ENCODE measurements at places on chromosomes 16 and 17. TPM values are rescaled to one million over a fixed set of nuclear protein-coding genes. Genes with fewer than 3 reads are reported as not detected.

GRCh38 chr16:55017321-55017720, 86.7 kb downstream of the IRX5 start:
- DNase-seq: no peak

DNA sequence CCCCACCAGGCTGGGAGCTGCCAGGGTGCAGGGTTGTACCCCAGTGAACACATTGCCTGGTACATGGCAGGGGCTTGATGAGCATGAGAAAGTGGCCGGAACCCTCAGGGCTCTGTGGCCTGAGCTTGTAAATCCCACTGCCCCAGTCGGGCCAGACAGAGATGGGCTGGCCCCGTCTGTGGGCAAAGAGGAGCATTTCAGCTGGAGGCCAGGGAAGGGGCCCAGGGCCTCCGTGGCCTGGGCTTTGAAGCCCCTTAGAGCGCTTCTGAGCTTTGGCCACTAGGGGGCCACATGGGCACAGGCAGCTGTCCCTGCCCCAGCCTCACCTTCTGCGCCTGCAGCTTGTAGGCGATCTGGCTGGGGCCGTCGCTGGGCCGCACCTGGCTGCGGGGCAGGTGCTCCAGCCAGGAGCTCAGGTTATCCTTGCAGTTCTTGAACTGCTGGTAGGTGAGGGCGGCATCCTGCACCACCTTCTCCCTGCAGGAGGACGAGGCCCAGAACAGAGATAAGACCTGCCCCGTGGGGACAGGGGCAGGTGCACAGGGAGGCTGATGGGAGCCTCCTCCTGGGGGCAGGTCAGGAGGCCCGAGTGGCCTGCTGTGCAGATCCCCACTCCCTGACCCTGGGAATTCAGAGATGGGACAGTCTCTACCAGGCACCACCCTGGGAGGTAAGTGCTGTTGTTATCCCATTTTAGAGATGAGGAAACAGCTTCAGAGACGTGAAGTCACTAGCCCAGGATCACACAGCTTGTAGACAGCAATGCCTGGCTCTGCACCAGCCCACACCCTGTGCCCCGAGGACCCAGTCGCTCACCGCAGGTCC, 12.8 kb downstream of the EVPL start:
- peak; percentile 69 for DNase-seq

GRCh38 chr17:74868908-74869255, 3.9 kb downstream of the FDXR start:
- no peak for DNase-seq

GRCh38 chr17:5034651-5035050, 575 bp downstream of the SLC52A1 start:
- no peak for DNase-seq

The C16orf89 gene
- not detected for polyA plus RNA-seq

DNA sequence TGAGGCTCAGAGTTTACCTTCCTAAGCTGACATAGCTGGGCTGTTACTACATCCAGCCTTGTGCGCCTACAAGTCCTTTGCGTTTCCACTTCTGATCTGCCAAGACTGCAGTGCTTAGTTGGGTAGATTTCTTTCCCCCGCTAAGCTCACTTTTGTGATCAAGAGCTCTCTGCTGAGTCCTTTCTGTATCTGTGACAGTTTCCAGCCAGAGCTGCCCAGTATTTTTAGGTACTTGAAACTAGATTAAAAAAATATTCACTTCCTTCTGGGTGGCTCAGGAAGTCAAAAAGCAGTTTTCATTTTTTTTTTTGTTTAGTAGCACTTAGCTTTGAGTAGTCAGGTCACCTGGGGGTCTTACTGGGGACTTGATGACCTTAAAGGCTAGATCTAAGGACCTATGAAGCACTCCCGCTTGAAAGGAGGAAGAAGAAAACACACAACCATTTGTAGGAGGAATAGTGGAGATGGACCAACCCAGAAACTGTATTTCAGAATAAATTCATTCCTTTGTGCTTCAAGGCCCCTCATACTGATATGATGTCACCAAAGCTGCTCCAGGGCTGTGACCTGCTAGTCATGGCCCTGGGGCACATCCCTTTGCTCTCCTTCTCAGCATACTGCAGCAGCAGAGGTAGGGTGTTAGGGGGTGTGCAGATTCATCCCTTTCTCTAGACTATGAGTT, 75.6 kb upstream of the HNF1B start:
- DNase-seq: peak; percentile 15

The AOC3 gene
- polyA plus RNA-seq: 0.85 TPM

DNA sequence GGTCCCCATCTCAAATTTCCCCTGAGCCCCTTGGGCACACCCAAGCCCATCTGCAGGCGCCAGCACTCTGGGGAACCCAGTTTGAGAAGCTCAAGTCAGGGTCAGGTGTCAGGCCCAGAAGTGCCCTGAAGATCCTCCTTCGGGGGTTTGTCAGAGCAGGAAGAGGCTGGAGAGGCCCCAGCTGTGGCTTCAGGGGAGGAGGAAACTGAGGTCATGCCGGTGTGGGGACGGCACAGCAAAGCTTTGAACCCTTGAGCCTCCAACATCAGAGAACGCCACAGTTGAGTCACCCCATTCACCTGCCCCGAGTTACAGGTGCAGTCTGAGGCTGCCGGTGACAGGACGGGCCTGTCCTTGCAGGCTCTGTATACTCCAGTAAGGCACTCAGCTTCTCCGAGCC, 140.2 kb upstream of the CIBAR2 start:
- DNase-seq: no peak

DNA sequence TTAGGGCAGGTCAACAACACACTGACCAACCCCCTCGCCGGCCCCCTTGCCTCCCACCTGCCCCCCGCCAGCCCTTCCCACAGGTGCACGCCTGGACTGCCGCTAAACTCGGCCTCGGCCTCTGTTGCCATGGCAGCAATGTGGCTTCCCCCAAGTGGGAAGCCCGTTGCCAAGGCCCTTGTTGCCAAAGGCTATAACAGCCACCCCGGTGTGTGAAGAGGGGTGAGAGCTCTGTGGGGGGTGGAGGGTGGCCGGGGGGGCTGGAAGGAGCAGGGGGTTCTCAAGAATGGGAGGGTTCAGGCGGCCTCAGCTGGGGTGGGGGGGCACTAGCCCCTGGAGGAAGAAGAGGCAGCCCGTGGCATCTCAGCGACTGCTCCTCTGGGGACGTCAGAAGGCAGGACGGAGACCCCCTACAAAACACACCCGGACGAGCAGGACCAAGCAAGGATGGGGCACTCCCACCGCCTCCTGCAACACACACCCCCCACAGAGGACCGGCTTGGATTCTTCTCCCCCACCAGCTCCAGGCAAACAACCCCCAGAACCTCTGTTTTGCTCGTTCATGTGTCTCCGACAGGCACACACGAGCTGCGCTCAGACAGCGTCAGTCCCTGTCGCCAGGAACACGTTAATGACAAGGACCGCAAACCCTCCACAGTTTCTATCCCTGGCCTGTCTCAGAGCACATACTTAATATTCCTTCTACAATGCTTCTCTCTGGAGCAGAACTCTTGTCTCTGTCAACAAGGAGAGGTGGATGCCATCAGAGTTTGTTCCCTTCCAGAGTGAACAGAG, 55.7 kb downstream of the ABR start:
- no peak for DNase-seq

The SEPTIN1 gene
- 0.60 TPM for polyA plus RNA-seq

GRCh38 chr17:42775534-42776098, 2.4 kb downstream of the VPS25 start:
- DNase-seq: no peak

GRCh38 chr16:57807252-57807967, 5.1 kb upstream of the KIFC3 start:
- no peak for DNase-seq

The PRSS8 gene
- polyA plus RNA-seq: not detected

The HOXB9 gene
- polyA plus RNA-seq: not detected

The CORO1A gene
- 1,314 TPM for polyA plus RNA-seq

The CASKIN1 gene
- polyA plus RNA-seq: not detected

DNA sequence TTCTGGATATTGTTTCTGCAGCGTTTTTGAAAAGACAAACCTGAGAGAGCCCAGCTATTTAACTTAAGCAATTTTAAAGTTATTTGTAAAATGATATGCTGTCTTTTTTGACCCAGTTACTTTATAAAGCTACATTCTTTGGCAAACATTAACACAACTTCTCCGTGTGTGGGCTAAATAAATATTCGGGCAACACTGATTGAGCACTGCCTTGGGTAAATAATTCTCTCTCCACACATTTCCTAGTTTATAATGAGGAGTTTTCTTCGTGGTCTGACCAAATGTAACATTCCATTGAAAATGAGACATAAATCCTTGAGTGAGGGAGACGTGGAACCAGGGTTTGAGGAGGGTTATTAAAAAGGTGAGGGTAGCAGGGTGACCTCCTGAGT, 142.8 kb downstream of the WWOX start:
- no peak for DNase-seq

GRCh38 chr16:10835281-10835931, 16.8 kb upstream of the TVP23A start:
- DNase-seq: no peak

The RNF157 gene
- polyA plus RNA-seq: 0.03 TPM

- DNase-seq: no peak
Measured at GRCh38 chr16:373020-373598, 2.8 kb upstream of the MRPL28 start.

GRCh38 chr17:49987681-49988441, 7.2 kb downstream of the DLX3 start:
- no peak for DNase-seq

The AANAT gene
- not detected for polyA plus RNA-seq

The CACNG5 gene
- not detected for polyA plus RNA-seq

DNA sequence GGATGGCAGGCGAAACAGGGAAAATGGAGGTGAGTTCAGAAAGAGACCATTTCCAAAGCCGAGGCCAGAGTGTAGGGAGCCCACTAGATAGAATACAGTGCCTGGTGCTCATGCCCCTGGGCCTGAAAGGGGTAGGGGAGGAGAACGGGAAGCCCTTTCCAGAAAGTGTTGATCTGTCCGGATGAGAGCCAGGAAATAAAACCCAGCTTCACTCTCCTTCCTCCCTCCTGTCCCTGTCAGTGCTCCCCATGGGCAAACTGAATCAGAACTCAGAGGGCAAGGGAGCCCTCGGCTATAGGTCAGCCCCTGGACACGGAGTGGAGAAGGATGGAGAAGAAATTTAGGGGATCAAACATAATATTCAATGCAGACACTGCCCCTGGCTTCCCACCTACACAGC, 57.7 kb upstream of the RPL38 start:
- DNase-seq: no peak

DNA sequence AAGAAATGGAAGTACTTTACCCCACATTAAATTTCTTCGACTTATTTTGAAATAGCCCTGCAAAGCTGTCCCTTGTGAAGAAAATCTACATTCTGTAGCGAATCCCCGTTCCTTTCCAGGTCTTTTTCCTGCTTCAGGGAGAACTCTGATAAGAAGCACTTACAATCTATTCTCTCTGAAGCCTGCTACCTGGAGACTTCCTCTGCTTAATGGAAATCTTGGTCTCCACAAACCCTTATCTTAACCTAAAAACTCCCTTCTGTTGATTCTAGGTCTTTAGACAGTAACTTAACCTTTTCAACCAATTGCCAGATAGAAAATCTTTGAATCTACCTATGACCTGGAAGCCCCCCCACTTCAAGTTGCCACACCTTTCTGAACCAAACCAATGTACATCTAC, 1.6 kb upstream of the CYBC1 start:
- no peak for DNase-seq

GRCh38 chr17:35978346-35978745, 3.0 kb downstream of the CCL16 start:
- DNase-seq: no peak

- DNase-seq: no peak
Measured at GRCh38 chr16:27556471-27556870, 6.5 kb downstream of the KATNIP start.

The GPR139 gene
- polyA plus RNA-seq: not detected

DNA sequence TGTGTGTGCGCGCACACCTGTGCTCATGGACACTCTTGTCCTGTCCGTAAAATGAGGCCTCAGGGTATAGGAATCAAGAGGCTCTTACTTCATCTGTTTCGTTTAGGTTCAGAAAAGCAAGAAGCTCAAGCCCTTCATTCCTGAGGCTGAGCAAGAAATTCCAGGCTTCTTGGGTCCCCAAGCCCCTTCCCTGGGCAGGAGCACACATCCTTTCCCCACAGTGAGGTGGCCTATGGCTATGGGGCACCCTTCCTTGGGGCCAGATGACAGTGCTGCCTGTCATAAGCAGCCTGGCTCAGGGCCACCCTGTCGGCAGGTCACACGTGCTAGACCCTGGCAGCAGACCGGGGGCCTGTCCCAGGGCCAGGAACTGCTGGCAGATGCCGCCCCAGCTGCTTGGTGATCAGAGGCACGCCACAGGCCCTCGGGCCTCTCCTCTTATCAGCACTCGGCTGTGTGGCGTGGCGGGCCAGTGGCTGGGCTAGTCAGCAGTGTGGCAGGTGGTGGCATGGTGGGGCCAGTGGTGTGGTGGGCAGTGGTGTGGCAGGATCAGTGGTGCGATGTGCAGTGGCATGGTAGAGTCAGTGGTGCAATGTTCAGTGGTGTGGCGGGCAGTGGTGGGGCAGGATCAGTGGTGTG, 50.2 kb downstream of the NKD1 start:
- DNase-seq: no peak

DNA sequence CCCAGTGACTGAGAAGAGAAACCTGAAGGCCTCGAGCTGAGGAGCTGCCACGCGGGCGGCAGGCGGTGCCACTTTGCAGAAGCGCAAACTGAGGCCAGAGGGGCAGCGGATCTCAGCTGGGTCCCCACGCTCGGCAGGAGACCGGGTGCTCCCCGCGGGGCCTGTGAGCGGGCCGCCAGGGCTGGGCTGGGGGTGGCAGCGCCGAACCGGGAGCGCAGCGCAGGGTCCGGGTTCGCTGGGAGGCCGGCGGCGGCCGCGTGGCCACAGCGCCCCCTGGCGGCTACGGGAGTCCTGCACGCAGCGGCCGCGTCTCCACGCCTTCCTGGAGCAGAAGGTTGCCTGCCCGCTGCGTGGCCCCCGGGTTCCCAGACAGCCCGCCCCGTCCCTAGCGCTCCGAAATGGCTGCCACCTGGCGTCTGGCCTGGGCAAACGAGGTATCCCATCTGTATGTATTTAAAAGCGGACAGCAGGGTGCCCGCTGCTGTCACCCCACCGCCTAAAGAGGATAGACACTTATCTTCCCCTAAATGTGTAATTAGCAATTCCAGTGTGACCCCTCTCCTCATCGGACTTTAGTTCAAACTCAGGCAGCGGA, 96.1 kb upstream of the CDH5 start:
- peak; percentile 41 for DNase-seq

DNA sequence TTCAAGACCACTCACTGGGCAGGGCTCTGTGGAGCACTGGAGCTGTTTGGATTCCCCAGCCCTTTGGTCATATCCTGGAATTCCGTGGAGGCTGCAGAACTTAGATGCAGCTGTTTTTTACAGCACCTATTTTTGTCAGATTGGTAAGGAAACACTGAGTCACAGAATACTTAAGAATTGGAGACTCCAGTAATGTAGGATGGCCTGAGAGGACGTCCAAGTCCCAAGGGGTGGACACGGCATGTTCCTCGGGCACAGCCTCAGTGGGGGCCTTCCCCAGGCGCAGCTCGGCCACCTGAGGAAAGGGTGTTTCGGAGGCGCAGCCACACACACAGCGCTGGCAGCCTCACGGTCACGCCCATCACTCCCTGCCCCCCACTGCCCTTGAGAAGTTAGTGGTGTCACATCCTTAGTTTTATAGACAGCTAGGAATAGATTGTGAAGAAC, 14.8 kb downstream of the PLD6 start:
- DNase-seq: no peak

All from CD14-positive monocyte (primary cell).